Astrocyte (in vitro differentiated cells and primary cell): ENCODE measurements at places on chromosomes 4 and X.

GRCh38 chr4:48315728-48316630 lies 25.4 kb upstream of the SLAIN2 start:
- peak; percentile 58 for DNase-seq

GRCh38 chr4:187158003-187158402 lies 434.3 kb upstream of the FAT1 start:
- DNase-seq: no peak

- DNase-seq: peak; percentile 35
Measured at GRCh38 chr4:179095585-179096221, 1653.5 kb upstream of the AGA start.

DNA sequence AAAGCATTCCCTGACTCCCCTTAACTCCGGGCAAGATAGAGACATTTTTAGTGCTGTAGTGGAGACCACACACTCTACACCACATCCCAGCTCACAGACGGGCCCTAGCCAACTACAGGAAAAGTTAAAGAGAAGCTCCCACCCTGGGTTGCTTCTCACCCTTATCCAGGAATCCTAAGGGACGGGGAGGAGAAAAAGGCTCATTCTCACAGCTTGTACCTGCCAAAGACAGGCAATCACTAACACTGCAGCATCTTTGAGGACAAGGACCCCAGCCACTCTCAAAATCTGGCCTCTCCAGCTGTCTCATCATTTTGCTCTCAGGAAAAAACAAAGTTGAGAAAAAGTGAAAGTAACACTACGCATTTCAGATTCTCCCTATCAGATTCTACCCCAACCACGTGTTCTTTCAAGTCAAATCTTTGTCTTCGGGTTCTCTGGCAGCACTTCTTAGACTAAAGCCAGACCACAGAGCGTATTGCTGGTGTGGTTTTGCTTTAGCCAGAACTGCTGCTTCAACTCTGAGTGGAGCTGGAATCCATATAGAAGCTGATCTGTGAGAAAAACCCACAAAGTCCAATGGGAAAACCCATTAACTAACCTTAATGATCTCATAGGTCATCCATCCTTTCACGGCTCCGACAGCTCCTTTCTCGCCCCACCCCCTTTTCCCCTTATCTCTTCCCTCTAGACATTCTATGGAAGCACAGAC lies 605.9 kb upstream of the DIPK2B start:
- peak; percentile 97 for DNase-seq

DNA sequence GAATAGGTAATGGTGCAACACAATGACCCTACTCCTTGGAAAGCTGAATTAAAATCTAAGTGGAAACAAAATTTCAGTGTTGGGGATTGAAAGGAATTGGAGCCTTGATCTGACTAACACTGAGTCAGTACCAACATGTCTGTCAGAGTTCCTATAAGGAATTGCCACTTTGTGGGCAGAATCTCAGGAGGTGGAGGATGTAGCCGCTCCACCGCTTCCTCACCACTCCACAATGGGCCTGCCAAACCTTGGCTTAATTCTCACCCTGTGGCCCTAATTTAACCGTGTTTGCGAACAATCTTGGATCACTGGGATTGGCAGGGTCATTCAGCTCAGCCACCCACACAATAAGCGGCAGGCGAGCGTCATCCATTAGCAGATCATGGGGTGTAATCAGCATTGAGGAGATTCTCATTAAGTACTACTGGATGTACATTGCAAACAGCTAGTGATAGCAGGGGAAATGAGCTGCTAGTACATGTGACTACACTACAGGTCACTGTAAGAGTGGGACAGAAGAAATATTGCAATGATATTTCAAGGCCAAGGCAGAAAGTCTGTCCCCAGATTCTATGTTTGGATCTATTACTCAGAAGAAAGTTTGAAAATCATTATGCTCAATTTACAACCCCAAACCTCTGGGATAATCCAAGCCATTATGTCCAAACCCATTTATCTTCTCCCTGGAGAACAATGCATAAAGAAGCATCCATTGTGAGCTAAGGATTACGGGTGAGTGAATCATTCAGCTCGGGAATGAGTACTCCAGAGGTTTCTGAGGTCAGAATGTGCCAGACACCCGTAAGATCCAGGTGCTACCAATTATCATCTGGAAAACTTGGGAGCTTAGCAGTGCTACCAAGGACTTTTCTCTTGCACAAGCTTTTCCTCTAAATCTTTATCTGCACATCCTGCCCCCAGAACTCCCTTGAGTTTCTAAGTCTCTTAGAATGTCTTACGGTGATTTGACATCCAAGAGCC lies 5.8 kb downstream of the SRPX start:
- peak; percentile 89 for DNase-seq

- no peak for DNase-seq
Measured at GRCh38 chrX:72467135-72467534, 105.5 kb downstream of the HDAC8 start.

DNA sequence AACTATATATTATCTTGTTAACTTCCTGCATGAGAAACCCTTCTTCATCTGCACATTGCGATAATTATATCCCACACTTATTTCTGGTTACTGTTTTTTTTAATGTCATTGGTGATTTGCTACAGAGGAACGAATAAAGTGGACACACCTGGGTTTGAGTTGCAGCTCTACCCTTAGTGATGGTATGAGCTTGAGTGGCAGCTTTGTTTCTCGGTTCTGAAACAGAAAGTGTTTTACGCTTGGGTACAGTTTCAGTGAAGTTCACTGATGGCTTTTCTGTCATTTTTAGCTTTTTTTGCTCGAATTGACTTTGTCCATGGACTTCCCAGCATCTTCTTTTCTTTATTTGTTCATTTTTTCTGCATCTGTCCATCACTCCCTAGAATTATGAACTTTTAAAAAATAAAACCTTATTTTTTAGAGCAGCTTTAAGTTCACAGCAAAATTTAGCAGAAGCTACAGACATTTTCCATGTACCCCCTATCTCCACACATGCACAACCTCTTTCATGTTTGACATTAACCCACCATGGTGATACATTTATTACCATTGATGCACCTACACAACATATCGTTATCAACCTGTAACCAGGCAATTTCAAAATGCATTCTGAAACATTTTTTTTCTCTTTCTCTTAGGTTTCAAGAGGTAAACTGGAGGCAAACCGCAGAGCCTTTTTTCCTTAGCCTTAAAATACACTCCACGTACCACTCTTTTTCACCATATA lies 1041.6 kb upstream of the PRKX start:
- DNase-seq: no peak

- no peak for DNase-seq
Measured at GRCh38 chr4:135185256-135185655, 983.7 kb upstream of the PABPC4L start.
